ENCODE measurements at places on chromosomes 13 and 19.

- no peak for DNase-seq
Observed at GRCh38 chr19:15072930-15073647, 8.9 kb upstream of the OR1I1 start.

DNA sequence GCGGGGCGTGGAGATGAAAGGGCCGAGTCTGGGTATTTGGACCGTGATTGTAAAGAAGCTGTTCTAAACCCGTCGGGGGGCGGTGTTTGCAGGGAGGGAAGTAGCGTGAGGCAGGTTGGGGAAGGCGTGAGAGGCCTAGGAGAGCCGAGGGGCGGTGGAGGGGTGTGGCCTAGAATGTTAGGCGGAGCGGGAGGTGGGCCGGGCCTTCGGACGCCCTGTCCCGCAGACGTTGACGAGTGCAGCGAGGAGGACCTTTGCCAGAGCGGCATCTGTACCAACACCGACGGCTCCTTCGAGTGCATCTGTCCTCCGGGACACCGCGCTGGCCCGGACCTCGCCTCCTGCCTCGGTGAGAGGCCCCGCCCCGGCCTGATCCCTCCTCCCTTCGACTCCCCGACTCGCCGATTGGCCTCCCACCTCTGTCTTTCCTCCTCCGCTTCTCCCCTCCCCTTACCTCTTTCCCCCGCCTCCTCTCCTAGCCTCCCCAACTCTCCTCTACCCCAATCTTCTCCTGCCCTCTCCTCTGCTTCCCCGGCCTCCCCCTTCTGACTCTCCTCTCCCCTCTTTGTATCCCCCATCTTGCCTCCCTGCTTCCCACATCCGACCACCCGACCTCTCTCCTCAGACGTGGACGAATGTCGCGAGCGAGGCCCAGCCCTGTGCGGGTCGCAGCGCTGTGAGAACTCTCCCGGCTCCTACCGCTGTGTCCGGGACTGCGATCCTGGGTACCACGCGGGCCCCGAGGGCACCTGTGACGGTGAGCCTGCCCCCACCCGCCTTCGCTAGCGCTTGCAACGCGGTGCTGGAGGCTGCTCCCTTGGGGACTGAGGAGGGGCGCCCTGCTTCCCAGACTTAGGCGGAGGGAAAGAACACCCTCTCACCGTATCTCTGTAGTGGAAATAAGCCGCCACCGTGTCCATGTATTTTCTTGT lies 12.8 kb downstream of the LTBP4 start:
- DNase-seq = peak; percentile 100

DNA sequence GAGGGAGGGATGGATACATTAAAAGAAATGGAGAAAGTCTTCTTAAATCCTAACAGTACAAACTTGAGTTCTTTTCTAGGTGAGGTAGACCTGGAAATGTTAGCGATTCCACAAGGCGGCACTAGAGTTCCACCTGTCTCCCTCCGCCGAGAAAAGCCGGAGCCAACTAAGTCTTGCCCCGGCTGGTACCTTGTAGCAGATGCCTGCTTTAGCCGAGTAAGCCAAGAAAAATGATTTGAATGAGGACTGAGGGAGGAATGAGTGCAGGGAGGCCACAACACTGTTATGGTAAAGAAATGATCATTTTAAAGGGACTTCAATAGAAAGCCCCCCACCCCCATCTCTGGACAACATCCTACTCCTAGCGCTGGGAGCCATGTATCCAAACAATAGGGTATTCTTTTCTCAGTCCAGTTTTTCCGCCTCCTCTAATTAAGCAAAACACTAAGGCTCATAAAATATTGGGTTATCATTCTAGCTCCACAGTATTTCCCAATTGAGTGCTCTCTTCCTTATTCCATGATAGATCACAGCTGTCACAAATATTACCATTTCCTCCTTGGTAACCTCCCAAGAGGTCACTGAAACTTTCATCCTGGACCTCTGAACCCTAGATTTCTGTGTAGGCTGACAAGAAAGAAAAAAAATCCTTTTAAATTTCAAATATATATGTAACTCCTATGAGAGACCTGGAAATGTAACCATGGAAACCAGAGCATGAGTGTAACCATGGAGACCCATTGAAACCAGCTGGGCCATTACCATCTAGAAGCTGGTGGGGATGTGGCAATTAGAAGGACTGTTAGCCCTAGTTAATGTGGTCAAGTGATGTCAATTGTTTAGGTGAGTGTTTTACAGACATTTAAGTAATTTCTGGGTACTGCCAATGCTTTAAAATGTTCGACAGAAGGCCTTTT lies 58.3 kb downstream of the GPALPP1 start:
- peak; percentile 64 for DNase-seq

- DNase-seq = no peak
Observed at GRCh38 chr19:484494-484893, 11.8 kb upstream of the MADCAM1 start.

- no peak for DNase-seq
Observed at GRCh38 chr19:30209617-30210600, 162.3 kb upstream of the ZNF536 start.

DNA sequence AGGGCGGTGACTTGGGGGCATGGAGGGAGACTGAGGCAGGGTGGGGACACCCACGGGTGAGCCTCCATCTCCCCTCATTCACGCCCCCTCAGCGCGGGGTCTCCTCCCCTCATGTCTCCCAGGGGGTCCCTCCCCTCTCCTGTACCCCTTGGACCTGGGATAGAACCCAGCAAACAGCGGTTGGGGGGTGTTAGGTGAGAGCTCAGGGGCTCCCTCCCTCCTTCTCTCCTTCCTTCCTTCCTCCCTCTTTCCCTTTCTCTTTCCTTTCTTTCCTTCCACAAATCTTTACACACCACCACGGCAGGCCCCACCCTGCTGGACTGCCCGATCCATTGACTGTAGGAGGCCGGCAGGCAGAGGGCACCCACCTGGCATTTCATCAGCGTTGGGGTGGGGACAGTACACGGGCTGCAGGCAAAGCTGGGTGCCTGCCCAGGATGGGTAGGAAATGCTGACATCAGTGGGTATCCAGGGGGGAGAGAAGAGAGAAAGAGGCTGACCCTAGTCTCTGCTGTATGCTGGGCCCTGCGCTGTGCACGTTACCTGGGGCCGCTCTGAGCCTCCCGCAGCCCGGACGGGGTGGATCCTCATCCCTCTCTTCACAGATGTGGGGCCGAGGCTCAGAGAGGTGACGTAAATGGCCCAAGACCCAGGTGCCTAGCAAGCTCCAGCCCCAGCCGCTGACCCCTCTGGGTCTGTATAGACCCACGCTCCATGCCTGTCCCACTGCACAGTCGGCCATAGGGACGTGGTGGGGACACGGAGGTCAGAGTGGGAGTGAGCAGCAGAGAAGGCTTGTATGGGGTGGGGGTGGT lies 3.5 kb downstream of the SSC5D start:
- DNase-seq = no peak

- DNase-seq = no peak
Observed at GRCh38 chr13:42893214-42893671, 98.8 kb downstream of the EPSTI1 start.

GRCh38 chr19:4380254-4380727 lies 20.1 kb downstream of the SH3GL1 start:
- DNase-seq = no peak

DNA sequence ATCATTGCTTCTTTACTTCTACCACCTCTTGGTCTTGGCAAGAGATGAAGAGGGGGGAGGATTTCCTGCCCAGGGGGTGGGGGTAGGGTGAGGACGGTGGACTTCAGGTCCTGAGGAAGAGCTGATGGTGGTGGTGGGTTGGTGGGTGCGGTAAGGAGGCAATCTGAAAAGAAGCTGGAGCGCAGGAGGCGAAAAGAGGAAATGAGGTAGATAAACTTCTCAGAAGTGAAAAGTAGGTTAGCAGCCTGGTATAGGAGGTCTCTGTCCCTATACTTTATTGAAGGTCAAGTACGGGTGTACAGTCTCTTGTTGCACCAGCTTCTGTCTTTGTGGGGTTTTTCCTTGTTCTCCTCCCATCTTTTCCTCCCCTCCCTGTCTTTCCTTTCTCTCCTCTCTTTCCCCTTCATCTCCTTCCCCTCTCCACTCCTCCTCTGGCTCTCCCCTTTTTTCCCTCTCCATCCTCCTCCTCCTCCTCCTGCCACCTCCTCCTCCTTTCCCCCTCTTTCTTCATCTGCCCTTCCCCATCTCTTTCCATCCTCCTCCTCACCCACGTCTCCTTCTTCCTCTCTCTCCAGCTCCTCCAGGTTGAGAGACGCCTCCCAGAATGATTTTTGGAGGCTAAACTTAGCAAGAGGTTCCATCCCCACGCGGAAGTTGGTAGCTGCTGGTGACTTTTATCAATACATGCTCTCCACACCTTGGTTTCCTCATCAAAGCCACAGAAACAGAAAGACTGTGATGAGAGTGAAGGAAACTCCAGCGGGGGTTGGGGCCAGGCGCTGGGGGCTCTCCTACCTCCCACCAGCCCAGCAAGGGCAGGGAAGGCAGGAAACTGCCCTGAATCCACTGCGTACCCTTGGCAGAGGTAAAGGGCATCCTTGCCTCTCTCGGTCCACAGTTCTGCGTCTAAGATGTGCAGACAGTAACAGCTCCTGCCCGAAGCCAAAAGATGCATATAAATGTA lies 15.3 kb downstream of the TNFSF14 start:
- DNase-seq = no peak

DNA sequence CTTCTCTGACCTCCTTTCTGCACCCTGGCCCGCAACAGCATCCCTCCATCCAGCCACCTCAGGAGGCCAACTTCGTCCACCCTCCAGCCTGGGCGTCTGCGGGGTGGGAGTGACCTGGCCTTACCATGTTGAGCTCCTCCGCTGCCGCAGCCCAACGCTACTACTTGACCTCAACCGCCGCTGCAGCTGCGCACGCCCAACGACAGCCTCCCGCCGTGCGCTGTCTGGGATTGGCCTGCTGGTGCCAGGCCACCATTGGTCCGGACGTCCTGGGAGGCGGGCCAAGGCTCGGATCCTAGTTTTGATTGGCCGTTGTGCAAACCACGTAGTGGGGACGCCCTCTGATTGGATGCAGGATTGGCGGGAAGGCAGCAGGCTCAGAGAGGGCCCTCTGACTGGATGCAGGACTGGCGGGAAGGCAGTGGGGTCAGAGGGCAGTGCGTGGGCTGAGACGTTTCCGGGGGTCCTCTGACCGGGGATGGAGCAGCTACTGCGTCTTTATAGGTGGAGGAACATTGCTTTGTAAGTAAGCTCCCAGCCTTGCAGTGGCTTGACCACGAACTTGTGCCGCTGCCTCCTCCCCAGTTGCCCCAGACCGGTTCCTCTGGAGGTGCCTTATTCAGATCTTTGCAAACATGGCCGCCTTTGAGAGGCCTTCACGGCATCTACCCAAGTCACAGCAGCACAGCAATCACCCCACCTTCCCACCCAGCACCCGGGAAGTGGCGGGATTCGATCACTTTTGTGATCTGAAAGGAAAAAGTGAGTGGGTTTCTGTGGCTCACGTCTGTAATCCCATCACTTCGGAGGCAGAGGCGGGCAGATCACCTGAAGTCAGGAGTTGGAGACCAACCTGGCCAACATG lies at the start of gene TUBA3C:
Gene TUBA3C (minus strand): TSS at position 204 of the 865 bp plus-strand sequence. CDS start 77 bp downstream, at position 127.
- DNase-seq = no peak

Data from NCI-H345 (cell line).